Mesothelial cell of epicardium (in vitro differentiated cells): ENCODE measurements at places on chromosomes 16 and 17. TPM values are rescaled to one million over a fixed set of nuclear protein-coding genes. Genes with fewer than 3 reads are reported as not detected.
A peak's percentile ranks its signal among the peaks of the same experiment; 100 is the strongest.

GRCh38 chr17:29591146-29591736 is 1.7 kb upstream of the ANKRD13B start:
- peak overlapping the region; percentile 76 for H3K4me3 ChIP-seq
- peaks cover 49% of the 10 kb centered on the region for H3K4me1 ChIP-seq
- peak overlapping the region; percentile 99 for H3K27ac ChIP-seq
- H3K27me3 ChIP-seq: no peaks in the 10 kb centered on the region
- no peak for DNase-seq
- H3K36me3 ChIP-seq: no peaks in the 10 kb centered on the region

GRCh38 chr17:45836047-45837044 is 8.3 kb upstream of the SPPL2C start:
- no peaks in the 10 kb centered on the region for H3K36me3 ChIP-seq
- no peak overlapping the region for H3K4me3 ChIP-seq
- DNase-seq: no peak
- peaks cover 3% of the 10 kb centered on the region for H3K4me1 ChIP-seq
- H3K27ac ChIP-seq: no peak overlapping the region

- H3K4me1 ChIP-seq: peaks cover 40% of the 10 kb centered on the region
- H3K27me3 ChIP-seq: no peaks in the 10 kb centered on the region
- H3K4me3 ChIP-seq: no peak overlapping the region
- peak overlapping the region; percentile 91 for H3K27ac ChIP-seq
- peaks cover 7% of the 10 kb centered on the region for H3K36me3 ChIP-seq
These were observed 143.9 kb downstream of the CMIP start for GRCh38 chr16:81588326-81589081.

- DNase-seq: no peak
- H3K36me3 ChIP-seq: peaks cover 30% of the 10 kb centered on the region
- no peaks in the 10 kb centered on the region for H3K4me1 ChIP-seq
These were observed 342.0 kb downstream of the XYLT1 start for GRCh38 chr16:17128791-17129190.

- peaks cover 3% of the 10 kb centered on the region for H3K27me3 ChIP-seq
- no peak for DNase-seq
- no peaks in the 10 kb centered on the region for H3K36me3 ChIP-seq
- H3K4me3 ChIP-seq: no peak overlapping the region
- peaks cover 14% of the 10 kb centered on the region for H3K4me1 ChIP-seq
These were observed 49.9 kb upstream of the MAP3K14 start for GRCh38 chr17:45366691-45367090.

DNA sequence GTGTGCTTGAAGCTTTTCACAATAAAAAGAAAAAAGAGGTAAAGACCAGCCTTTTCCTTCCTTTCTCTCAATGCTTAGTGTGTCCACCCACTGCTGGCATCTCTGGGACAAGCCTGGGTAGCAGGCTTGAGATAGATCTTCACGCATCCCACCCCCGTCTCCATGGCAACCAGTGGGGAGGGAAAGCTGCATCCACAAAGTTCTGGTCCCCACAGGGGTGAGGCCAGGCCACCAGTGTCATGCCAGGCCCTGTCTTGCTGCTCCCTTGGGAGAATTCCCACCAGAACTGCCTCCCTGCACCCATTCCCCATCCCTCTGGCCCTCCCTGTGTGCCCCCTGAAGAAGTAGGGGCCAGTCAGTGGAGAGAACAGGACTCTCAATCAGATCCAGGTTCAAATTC is 259.9 kb downstream of the MRTFB start:
- H3K27ac ChIP-seq: no peak overlapping the region
- H3K36me3 ChIP-seq: no peaks in the 10 kb centered on the region
- peaks cover 4% of the 10 kb centered on the region for H3K4me1 ChIP-seq
- H3K4me3 ChIP-seq: no peak overlapping the region
- no peak for DNase-seq

GRCh38 chr17:80668375-80669148 is 123.9 kb downstream of the RPTOR start:
- DNase-seq: no peak
- no peaks in the 10 kb centered on the region for H3K27me3 ChIP-seq
- H3K4me1 ChIP-seq: peaks cover 24% of the 10 kb centered on the region
- H3K36me3 ChIP-seq: peaks cover 8% of the 10 kb centered on the region

- no peaks in the 10 kb centered on the region for H3K36me3 ChIP-seq
- DNase-seq: no peak
These were observed 116.6 kb downstream of the C16orf95 start for GRCh38 chr16:87200637-87201036.

- no peak for DNase-seq
- H3K27ac ChIP-seq: no peak overlapping the region
- peaks cover 4% of the 10 kb centered on the region for H3K27me3 ChIP-seq
- H3K4me1 ChIP-seq: peaks cover 34% of the 10 kb centered on the region
- no peak overlapping the region for H3K4me3 ChIP-seq
These were observed 1.8 kb downstream of the CCDC42 start for GRCh38 chr17:8742819-8743218.

DNA sequence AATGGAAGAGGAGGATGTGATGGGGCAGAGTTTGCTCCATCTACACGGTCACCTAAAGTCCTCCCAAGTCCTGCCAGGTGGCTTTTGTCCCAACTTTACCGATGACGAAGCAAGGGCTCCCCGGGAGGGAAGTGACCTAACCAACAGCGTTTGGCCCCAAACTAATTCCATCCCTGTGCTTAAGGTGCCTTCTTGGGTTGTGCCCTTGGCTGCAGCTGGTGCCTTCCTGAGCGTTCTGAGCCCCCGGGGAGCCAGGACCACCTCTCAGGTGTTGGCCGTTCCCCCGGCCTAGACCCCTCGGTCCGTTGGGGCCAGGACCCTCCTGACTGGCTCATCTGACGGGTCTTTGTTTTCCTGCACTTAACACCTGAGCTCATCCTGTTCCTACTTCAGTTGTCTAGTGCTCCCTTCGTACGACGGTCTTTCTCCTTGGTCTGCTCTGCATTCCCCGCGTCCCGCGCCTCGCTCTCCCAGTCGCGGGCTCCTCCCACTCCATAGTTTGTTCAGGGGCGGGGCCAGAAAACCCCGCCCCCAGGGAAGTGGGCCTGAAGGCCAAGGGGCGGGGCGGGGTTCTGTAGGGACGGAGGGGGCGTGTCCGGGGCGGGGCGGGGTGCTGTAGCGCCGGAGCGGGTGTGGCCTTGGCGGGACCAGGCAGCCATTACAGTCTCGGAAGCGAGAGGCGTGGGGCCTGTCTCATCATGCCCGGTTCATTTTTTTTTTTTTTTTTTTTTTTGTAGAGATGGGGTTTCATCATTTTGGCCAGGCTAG is 822 bp upstream of the ZSCAN10 start:
- H3K27ac ChIP-seq: peak overlapping the region; percentile 77
- peak; percentile 88 for DNase-seq
- H3K4me1 ChIP-seq: peaks cover 18% of the 10 kb centered on the region
- peak overlapping the region; percentile 64 for H3K4me3 ChIP-seq
- H3K36me3 ChIP-seq: no peaks in the 10 kb centered on the region

DNA sequence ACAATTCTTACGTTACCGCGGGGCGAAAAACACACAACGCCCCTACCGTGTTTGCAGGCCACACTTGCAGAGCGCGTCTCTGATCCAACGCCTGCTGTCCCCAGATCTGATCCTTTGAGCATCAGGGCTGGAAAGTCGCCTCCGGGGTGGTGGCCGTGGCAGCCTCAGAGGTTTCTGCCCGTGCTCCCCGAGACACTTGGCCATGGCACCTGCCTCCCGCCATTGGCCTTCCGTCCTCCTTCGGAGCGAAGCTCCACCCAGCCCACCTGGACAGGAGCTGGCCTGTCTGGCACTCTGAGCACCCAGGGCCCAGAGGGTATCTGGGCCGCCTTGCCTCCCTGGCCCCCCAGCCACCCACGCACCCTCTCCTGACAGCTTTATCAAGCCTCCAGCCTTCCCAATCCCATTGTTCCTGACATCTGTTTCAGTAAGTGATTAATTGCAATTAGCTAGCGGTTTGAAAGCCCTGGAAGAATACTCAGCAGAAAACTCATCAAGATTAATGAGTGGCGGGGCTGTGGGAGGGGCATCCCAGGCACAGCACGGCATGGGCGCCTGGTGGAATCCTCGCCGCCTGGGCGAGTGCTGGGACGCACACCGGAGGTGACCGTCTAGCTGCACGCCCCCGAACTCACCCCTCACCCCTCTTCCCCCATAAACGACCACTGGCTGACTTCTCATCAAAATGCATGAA is 181.5 kb upstream of the GSE1 start:
- H3K4me1 ChIP-seq: peaks cover 21% of the 10 kb centered on the region
- no peak overlapping the region for H3K4me3 ChIP-seq
- no peak for DNase-seq
- H3K27me3 ChIP-seq: no peaks in the 10 kb centered on the region
- H3K27ac ChIP-seq: no peak overlapping the region

DNA sequence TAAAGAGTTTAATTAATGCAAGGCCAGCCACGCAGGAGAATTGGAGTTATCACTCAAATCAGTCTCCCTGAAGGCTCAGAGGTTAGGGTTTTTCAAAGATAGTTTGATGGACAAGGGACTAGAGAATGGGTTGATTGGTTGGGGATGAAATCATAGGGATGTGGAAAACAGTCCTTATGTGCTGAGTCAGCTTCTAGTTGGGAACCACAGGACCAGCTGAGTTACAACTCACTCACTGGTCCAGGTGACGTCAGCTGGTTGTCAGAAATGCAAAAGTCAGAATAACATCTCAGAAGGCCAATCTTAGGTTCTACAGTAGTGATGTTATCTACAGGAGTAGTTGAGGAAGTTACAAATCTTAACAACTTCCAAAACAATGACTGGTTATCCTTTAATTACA is 47.6 kb downstream of the CPD start:
- H3K27ac ChIP-seq: no peak overlapping the region
- no peak for DNase-seq
- peaks cover 27% of the 10 kb centered on the region for H3K36me3 ChIP-seq
- H3K27me3 ChIP-seq: no peaks in the 10 kb centered on the region

Gene ABCA9
- total RNA-seq: 0.86 to 1.5 TPM (median 1.3 TPM) in 3 replicates

Gene SLC5A11
- 0.22 to 0.32 TPM in 2 of 3 replicates, not detected in the other for total RNA-seq

Gene ABCA3
- total RNA-seq: 3.5 to 3.9 TPM (median 3.6 TPM) in 3 replicates
